ENCODE measurements at places on chromosomes 5 and 9.

- no peak for DNase-seq
Observed at GRCh38 chr5:56262279-56262678, 29.1 kb upstream of the ANKRD55 start.

GRCh38 chr9:111783424-111783823 is 11.3 kb downstream of the SHOC1 start:
- no peak for DNase-seq

- DNase-seq, result no peak
Observed at GRCh38 chr9:77752554-77752953, 104.4 kb upstream of the GNA14 start.

DNA sequence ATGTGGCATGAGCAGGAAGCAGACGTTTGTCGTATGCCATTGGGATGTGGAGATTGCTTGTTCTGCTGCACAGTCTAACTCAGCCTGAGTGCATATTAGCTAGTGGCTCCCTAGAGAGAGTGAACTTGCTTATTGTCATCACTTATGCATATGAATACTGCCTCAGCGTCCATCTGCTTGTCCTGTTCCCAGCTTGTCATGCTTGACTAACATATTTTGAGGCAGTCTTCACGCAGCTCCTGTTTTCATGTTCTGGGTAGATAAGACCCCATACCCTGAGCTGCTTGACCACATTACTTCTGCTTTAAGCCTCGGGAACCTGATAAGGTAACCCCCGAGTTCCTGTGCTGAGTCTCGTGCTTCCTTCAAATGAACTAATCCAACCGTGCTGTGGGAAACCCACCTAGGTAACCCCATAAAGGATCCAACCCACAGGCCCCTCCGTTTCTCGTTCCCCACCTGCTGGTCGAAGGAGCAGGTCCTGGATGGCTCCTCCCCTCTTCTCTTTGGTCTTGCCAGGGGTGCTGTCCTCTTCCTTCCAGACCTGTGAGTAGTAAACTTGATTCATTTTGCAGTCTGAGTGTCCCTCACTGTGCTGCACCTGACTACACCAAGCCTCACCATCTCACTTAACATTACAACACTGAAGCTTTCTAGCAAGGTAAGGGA is 25.0 kb downstream of the ANKRD33B start:
- no peak for DNase-seq

DNA sequence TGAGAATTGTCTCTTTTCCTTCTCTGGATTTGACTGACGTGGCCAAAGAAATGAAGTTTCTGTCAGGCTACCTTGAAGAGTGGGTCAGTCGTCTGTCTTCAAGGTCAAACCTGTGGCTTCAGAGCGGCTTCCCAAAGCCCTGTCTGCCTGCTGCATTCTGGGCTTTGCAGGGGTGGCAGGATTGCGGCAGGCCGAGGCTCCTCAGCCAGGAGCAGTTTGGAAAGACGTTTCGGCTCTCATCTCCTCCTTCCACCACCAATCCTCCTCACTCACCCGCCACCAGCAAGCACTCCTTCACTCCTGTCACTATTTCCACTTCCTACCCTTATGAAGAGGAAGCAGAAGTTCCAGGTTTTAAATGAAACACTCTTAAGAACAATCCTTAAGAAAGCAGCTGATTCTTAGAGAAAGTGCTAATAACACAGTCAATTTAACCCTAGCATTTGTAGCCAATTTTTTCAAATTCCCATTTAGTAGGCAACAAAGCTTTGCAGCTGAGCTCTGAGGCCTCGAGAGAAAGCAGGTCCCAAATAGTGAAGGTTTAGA is 351.7 kb downstream of the ZNF608 start:
- no peak for DNase-seq

DNA sequence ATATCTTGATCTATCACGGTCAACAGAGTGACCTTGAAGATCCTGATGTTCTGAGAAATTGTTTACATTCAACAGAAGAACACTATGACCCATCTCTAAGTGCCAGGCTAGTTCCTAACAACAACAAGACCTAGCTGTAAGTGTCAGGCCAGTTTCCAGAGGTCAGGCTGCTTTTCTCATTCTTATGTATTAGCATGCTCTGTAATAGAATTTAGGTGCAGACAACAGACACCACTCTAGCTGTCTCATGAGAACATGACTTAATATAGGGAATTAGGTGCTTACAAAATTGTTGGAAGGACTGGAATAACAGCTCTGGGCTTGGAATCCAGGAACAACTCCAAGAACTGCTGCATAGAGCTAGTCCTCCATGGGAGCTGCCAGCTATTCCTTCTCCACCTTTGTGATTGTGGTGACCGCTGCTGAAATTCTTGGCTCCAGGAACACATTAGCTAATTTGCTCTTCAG is 138.7 kb downstream of the SNX18 start:
- no peak for DNase-seq
